ENCODE measurements at places on chromosomes 5 and 9.

- DNase-seq = no peak
Measured at GRCh38 chr5:67240846-67241245, 44.2 kb upstream of the CD180 start.

DNA sequence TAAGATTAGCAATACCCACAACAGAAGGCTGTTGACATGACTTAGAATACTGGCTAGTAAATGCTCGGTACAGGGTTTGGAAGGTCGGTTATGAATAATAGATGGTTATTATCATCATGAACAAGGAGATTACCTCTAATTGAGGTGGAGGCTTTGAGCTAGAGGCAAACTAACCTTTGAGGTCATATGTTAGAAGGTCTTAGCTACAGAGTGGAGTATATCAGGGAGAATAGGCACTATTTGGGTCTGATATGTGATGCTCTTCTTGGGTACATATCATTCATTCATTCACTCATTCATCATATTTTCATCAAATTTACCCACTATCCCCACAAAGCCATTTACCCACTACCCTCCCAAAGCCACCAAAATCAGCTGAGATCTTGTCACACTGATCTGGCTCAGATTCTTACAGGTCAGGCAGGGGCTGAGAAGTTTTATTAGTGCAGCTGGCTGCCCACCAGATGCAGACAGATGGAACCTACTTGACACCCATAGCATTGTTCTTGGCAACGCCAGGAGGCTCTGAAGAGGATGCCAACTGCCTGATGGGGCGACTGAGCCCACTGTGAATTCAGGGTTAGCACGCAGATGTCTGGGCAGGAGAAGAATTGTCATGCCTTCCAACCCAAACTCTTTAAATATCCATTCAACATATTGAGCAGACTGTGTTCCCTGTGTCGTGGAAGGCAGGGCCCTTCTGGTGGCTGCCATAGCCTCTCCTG, 90.2 kb upstream of the SH3PXD2B start:
- no peak for DNase-seq

DNA sequence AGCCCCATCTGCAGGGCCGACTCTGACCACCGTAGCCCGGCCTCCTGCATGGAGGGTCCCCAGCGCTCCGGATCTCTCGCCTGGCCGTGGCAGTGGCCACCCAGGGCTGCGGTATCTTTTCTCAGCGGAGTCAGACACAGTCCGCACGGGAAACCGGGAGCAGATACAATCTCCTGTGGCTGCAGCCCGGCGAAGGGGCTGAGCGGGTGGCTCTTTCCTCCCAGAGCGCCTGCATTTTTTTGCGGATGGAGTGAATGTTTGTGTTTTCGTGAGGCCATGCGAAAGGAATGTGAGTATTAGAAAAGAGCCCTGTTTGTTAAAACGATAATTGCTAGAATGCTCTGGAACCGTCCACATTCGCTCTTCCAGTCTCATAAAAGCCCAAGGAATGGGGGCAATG, 53.4 kb upstream of the PTCH1 start:
- DNase-seq = no peak

- no peak for DNase-seq
Measured at GRCh38 chr9:14351221-14351836, 37.4 kb upstream of the NFIB start.

DNA sequence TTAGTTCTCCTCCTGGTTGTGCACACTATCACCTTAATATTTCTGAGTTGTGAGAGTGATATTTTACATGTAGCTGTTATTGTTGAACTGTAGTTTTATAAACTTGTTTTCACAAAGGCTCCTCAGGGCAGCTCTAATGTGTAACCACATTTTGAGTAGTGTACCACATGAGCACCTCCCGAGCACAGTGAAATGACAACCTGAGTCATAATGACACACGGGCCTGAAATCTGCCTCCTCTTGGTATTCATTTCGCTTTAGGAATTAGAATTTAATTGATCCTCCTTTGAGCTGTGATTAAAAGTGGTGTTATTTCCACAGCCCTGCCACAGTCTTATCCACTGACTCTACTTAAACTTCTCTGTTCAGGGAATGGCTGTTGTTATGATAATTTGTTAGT, 7.9 kb downstream of the MTRR start:
- DNase-seq = no peak

GRCh38 chr5:103772248-103772647, 209.7 kb upstream of the NUDT12 start:
- no peak for DNase-seq

DNA sequence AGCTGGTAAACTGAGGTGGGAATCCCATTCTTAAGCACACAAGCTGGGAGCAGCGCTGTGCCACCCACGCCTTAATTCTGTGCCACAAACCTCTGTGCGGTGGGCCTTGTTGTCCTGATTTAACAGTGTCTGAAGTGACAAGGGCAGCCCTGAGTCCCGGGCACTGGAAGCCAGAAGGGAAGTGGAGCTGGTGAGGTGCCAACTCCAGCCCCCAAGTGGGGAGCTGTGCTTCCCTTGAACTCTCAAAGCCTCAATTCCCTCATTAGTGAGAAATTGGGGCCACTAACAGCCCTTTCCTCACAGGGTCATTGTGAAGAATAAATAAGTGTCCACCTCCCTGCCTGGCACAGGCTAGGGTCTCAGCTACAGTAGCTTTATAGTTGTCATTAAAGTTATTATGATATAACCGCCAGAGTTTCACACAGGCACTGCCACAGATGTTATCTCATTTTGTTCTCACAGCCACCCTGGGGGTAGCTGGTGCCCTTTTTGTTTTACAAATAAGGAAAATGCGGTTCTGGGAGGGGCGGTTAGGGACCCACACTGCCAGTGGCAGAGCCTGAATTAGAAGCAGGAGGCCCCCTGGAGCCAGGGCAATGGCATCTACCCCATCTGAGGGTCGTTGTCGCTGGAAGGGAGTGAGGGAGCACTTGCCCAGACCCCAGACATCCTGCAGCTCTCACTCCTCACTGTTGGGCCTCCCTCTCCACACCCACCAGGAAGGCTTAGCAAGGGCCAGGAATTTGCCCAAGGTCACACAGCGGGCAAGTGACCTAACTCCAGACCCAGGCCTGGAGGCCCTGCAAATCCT, 2.1 kb upstream of the TLX3 start:
- no peak for DNase-seq

DNA sequence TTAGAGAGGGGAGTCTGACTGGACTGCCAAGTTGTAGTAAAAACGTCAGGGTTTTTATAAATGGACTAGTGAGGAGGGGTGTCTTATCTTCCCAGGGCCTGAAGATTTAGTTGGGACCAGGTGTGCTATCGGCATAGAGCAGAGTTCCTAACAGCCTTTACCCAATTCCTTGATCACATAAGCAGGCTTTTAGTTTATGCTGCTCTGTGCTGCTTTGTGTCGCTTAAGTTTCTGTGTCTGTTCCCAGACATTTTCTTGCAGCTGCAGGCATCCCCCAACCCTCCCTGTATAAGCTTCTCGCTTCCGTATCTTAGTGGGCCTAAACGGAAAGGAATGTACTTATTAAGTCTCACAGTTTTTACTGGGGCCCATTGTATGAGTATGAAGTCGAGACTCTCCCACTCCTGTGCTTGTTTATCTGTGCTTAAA, 2.6 kb upstream of the SMC5 start:
- DNase-seq = no peak

- DNase-seq = no peak
Measured at GRCh38 chr5:16551628-16552027, 65.2 kb downstream of the RETREG1 start.

GRCh38 chr5:126497506-126497905, 74.3 kb downstream of the GRAMD2B start:
- DNase-seq = no peak

- no peak for DNase-seq
Measured at GRCh38 chr5:141716009-141716408, 34.0 kb upstream of the ARAP3 start.

DNA sequence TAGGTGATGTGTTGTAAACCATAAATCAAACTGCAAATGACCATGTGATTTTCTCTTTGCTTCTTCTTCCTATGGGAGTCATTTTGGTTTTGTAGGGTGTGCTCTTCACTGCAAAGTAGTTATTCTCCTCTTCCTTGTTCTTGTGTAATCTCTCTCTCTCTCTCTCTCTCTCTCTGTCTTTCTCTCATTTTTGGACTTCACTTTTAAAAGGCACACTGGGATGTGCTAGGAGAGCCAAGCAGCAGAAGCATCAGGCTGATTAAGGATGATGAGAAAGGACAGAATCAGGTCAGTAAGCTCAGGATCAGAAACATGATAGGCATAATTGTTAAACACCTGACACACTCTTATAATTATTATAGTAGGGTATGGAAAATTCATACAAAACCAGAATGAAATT, 505.3 kb upstream of the ZNF608 start:
- no peak for DNase-seq

DNA sequence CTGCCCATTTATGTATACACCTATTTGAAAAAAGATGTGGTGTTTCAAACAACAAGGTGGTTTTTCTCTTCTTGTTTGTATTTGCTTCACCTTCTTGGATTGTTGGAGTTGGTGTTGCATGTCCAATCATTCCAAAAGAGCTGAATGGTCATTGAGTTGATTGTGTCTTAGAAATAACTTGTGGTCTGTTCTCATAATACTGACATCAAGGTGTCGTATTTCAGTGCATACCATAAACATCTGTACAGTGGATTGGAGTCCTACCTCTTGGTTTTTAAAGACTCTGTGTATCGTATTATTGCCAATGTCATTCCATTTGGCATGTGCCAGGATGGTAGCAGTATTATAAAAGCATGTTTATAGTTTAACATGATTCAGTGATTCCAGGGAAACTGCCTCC, 73.2 kb downstream of the TRIO start:
- no peak for DNase-seq

- no peak for DNase-seq
Measured at GRCh38 chr5:61304590-61305381, 27.3 kb upstream of the ZSWIM6 start.

- DNase-seq = no peak
Measured at GRCh38 chr9:19875291-19875920, 86.6 kb upstream of the SLC24A2 start.

- DNase-seq = no peak
Measured at GRCh38 chr9:18330401-18331309, 143.3 kb upstream of the ADAMTSL1 start.

DNA sequence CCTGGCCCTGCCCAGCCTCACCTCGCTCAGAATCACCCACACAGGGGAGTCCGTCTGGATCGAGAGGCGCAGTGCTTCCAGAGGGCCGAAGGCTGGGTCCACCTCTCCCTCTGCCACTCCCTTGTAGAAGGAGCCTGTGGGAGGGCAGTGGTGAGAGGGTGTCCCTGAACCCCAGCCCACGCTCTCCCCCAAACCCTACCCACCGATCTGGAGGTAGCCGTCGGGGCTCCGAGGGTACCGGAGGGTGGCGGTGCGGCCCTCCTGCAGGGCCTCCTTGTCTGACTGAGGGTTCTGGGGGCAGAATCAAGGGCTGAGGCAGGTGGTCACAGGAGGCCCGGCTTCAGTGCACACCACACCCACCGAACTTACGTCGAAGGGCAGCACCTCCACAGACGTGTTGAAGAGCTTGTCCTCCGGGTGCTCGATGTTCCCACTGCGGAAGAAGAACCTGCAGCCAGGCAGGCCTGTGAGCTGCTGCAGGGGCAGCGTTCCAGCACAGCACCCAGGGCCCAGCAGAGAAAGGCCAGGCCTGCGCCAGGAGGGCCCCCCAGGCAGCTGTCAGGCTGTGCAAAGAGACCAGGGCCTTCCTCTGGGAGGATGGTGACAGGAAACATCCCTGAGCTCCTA, 4.5 kb downstream of the LTC4S start:
- no peak for DNase-seq

DNA sequence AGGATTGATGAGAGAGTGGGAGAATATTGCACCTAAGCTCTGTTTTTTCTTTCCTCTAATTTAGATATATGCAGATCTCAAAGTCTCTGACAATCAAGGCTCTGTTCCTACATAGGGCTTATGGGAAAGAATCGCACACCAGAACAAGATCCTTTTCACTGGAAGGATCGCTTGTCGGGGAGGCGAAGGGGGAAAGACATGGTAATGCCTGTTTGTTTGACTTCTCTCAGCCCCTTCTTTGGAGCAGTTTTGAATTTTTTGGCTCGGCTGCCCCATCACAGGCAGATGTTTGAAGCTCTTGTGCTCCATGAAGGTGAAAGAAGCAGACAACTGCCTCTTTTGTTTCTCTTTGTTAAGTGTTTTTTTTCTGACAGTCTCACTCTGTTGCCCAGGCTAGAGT, 599.9 kb upstream of the ZNF608 start:
- DNase-seq = no peak

- DNase-seq = no peak
Measured at GRCh38 chr9:89590415-89590814, 14.4 kb upstream of the GADD45G start.

GRCh38 chr5:75612226-75612569, 945 bp downstream of the ANKDD1B start:
- no peak for DNase-seq

GRCh38 chr9:32177396-32177795, 207.0 kb upstream of the ACO1 start:
- DNase-seq = no peak

DNA sequence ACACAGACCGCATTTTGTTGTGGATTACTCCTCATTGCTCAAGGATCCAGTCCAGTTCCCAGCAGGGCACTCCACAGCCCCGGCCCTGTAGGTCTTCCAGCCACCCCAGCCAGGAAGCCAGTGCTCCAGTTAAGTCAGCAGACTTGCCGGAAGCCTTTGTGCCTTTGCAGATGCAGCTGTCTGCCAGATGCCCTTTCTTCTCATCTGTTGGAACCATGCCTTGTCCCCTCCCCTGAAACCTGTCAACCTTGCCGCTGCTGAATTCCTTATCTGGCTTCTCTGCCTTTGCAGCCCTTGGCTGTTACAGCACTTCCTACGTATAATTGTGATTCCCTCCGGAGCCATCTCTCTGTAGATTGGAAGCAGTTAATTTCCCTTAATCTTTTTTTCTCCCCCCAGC, 28.4 kb downstream of the PSAT1 start:
- DNase-seq = no peak

- no peak for DNase-seq
Measured at GRCh38 chr9:134602547-134603362, 38.8 kb upstream of the COL5A1 start.

DNA sequence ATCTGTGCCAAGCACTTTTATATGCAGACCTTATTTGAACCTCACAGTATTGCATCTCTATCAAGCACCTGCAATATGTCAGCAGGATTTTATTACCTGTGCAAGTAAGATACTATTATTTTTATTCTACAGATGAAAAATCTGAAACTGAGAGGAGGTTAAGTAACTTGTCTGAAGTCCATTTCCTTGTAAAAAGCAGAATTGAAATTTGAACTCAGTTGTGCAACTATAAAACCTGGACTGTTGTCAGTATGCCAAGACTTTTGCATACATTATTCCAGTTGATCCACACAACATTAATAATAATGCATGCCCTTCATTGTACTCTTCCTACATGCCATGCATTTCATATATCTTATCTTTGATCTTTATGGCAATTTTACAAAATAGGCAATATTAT, 82.2 kb upstream of the BRINP1 start:
- no peak for DNase-seq

- DNase-seq = no peak
Measured at GRCh38 chr5:56077796-56078233, 83.1 kb upstream of the IL6ST start.

DNA sequence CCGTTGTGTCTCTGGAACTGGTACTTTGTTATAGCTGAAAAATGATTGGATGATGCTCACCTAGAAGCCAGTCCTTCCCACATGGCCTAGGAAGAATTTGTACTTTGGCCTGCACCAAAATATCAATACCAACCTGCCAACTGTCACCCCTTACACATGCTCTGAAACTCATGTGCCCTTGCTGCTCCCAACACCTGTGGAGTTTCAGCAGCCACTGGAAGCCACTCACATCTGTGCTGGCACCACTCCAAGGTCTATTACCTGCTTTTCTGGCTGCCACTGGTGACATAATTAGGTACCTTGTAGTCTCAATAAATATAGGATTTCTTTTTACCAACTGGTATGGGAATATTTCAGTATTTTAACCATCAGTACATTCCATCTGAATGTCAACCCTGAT, 363.6 kb downstream of the SH3GL2 start:
- DNase-seq = no peak

Measured in activated T-cell treated with anti-CD3 and anti-CD28 coated beads for 1 hour (primary cell).